ENCODE measurements at places on chromosomes 16 and 17. TPM values are rescaled to one million over a fixed set of nuclear protein-coding genes. Genes with fewer than 3 reads are reported as not detected.

DNA sequence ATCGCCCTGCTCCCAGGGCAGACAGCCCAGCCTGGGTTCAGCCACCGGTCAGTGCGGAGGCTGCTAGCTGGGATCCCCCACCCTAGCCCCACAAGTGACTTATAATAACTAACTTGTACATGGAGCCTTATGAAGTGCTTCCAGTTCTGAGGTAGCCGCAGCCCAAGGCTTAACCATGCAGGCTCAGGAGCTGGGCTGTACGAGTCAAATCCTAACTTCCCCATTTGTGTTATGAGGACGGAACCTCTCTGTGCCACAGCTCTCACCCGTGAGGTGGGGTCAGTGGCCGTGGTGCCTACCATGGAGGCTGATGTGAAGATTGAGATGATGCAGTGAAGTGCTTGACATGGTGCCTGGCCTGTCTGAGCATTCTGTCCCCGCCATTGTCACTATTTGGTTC is 27.8 kb upstream of the GOSR2 start:
- no peak for DNase-seq

The UNC119 gene
- 25.4 TPM for total RNA-seq

DNA sequence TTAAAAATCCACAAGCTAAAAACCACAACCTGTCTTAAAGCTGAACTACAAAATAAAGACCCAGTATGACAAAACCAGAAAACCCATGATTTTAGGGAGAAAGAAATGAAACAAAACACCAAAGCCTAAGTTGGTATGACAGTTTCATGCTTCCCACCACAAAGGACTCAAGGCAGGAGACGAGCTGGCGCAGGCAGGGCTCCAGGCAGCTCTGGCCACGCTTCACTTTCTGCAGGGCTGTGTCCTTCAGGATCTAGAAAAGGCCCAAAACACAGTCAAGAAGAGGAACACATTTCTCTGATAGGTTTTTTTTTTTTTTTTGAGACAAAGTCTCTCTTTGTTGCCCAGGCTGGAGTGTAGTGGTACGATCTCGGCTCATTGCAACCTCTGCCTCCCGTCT is 75.3 kb downstream of the WDR59 start:
- DNase-seq = no peak

- no peak for DNase-seq
Measured at GRCh38 chr16:74570412-74571301, 36.3 kb downstream of the GLG1 start.

DNA sequence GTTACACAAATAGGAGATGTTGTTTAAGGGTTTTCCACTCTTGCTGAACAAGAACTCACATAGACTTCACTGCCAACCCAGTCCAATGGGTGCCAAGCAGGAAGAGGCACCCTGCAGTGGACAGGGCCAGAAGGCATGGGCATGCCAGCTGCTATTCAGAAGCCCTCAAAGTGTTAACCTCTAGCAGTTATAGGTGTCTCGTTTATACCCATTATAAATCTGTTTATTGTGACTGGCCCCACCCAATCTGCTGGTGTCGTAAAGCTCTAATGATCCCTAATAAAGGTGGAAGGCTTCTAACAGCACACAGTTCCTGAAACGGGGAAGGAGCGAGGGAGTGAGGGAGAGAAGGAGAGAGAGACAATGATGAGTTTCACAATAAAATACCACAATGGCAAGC is 23.9 kb downstream of the HNF1B start:
- DNase-seq = no peak

Measured in Daoy (cell line).